ENCODE measurements at places on chromosomes 2 and 18.

- DNase-seq, result no peak
Observed at GRCh38 chr18:55515214-55515613, 72.8 kb downstream of the TCF4 start.

DNA sequence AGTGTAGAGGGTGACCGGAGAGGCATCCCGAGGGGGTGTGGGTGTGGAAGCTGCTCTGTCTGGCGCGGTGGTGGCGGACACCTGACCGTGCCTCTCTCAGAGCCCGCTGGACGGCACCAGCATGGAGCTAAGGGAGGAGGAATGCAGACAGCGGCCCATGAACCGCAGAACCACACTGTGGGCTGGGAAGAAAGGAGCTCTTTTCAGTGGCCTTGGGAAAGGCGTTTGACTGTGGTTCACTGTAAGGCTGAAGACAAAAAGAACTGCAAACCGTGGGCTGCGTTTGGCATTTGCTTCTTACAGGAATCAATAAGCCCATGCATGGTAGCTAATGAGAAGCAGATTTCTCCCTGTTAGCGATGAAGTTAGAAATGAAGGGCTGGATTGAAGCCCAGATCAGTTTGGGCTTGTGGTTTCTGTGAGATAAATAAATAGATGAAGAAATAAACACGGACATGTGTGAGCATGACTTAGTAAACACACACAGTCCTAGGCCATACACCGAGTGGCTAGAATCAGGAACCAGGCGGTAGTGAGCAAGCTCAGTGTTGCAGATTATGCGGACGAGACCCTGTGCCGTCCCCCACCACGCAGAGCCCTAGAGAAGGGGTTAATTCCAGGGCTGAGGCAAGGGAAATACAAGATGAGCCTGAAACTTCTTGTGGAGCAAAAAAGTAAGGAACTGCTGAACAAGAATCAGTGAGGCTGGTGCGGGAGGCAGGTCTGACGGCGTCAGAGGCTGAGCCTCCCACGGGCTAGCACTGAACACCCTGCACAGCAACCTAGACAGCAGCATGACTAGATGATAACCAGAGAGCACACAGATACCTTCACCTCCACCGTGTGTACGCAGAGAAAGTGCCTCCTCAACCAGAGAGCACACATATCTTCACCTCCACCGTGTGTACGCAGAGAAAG is 29.3 kb upstream of the NFATC1 start:
- DNase-seq, result no peak

DNA sequence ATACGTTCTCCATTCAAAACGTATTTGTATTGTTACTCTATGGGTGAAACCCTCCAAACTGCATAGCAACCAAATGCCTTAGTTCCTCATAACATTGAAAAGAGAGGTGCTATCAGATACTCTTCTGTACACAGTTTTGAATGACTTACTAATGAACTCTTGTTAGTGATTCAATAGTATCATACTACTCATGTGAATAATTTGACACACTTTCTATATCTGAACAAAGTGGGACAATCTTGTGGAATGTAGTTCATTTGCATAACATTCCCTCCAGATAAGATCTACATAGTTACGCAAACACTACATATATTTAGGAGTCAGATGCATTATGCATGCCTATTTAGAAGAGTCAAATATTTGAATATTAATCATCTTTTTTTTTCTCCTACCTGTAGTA is 232.0 kb upstream of the NRXN1 start:
- DNase-seq, result no peak

GRCh38 chr18:51350081-51350480 is 152.6 kb upstream of the MEX3C start:
- DNase-seq, result no peak

GRCh38 chr2:61363580-61363979 is 107.3 kb downstream of the USP34 start:
- DNase-seq, result no peak

- no peak for DNase-seq
Observed at GRCh38 chr2:230218421-230218820, 1.4 kb downstream of the SP110 start.

DNA sequence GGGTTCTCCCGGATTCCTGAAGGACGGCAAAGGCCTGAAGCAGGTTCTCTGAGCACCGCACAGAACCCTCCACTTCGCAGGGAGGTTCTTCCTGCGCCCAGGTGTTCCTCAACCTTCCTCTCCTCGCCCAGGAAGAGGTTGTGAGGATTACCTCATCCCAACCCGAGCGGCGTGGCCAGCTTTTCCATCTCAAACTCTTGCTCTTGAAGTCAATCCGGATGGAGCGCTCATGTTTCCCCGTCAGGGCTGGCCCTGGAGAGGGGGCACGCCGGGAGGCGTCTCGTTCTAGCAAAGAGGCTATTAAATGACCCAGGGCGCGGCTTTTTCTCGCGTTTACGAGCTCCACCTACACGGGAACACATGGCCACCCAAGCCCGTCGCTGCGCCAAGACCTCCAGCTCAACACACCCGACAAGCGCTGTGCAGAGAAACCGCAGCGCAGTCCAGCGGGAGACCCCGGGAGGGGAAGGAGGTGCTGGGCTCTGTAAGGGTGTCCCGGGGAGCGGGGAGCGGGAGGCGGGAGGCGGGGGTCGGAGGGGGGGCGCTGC is 540 bp upstream of the RAB10 start:
- no peak for DNase-seq

GRCh38 chr2:170813611-170814532 is 2.8 kb upstream of the GAD1 start:
- DNase-seq, result no peak

DNA sequence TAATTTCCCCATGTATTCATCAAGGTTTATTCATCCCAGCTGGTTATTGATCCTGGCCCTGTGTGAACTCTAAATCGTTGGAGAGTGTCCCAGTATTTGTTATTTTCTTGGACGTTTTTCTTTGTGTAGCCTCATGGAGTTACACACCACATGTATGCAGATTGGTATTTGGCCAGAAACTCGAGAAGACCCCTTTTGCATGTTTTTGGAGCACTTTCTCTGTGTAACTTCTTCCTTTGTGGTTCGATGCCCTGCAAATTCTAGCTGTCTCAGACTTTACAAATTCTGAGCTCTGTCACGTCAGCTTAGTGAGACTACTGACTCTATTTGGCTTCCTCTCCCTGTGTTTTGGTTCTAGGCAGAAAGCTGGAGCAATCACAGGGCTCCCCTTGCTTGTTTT is 198.7 kb downstream of the MCFD2 start:
- DNase-seq, result no peak

DNA sequence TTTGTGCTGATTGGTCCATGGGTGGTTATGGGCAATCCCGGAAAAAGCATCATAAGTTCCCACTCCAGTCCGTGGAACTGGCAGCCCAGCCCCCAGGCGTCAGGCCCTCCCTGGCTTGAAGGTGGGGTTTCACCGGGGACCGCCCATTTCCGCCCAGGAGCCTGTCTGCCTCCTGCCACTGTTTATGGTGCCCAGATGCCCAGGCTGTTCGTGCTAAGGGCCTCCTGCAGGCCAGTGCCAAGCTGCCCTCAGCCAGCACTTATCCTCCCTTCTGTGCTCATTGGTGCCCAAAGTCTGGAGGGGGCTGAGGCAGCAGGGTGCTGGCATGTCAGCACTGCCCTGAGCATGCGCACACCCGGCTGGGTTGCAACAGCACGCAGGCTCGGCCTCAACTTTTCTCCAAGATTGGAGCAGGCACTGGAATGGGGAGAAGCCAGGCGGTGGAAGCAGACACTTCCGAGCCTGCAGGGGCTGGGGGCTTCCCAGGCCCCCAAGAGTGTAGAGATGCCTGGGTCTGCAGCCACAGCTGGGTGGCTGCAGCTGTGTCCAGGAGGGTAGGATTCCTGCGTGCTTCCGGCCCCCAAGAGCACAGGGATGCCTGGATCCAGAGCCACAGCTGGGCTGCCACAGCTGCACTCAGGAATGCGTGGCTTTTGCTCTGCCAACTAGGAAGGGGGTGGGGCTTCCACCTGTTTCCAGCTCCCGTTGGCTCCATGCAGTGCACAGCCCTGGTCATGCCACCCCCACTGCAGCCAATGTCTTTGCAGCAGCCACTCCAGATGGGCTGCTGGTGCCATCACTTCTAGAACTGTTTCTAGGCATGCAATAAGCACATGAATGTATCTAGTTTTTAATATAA is 74.0 kb downstream of the AGPS start:
- no peak for DNase-seq

- DNase-seq, result no peak
Observed at GRCh38 chr2:24559473-24560113, 68.5 kb downstream of the NCOA1 start.

- no peak for DNase-seq
Observed at GRCh38 chr2:213015387-213016165, 135.8 kb downstream of the IKZF2 start.

GRCh38 chr18:74528913-74529312 is 5.4 kb upstream of the CNDP1 start:
- no peak for DNase-seq

- no peak for DNase-seq
Observed at GRCh38 chr2:1742681-1743395, 1.5 kb downstream of the PXDN start.

DNA sequence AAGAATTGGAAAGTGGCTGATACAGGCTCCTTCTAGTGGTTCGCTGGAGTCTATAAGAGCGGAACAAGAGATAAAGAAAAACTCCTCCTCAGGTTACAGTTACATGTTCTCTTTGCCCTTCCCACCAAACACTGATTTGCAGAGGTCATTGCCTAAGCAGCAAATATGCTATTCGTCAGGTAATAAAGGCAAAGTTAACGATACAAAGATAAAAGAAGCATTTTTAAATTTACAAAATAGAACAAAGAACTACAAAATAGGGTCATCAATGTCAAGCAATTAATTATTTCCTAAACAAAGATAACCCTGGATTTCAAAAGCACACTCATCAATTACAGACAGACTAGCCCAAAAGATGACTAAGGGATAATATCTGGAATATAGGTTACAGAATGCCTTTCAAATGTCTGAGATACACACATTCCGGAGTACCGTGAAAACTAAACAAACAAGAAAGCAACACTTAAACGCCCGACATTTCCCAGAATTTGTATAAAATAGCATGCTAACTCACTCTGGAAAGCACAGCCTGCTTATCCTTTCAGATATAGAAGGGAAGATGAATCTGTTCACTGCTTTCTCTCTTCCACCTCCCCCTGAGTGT is 186.4 kb downstream of the MREG start:
- DNase-seq, result no peak

DNA sequence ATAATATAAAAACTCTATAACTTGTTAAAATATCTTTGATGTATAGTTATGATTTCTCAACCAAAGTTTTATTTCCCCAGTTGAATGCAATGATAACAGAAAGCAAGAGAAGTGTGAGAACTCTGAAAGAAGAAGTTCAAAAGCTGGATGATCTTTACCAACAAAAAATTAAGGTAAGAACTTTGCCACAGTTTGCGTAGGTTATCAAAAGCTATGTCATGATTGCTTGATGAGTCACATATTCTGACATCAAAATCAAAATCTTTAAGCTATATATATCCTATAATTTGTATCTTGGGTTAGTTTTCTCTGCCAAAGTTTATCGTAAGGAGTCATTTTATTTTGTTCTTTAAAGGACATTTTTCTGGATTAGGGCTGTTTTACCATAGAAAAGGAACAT is 35.0 kb downstream of the NDC80 start:
- DNase-seq, result no peak

GRCh38 chr2:174635015-174635593 is 37.5 kb upstream of the WIPF1 start:
- no peak for DNase-seq

- DNase-seq, result no peak
Observed at GRCh38 chr18:13279181-13280069, 60.9 kb downstream of the LDLRAD4 start.

DNA sequence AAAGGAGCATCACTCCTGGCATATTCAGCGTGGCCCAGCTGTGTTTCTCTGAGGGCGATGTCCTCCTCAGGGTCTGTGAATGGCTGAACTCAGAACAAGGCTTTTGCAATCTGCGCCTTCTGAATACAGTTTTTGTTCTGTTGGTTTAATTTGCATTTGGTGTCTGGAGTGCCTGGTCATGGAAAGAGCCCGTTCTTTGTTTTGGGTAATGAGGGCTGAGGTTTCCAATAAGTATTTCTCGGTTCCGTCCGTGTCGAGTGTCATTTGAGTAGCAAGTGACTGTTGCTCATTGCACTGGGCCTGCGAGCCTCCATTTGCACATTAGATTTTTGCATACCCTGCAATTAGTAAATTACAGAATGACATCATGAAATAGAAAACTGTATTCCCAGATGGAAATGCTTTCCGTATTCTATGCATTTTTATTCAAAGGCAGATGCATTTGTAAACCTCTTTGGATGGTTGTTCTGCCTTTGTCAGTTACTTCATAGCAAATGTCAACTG is 57.3 kb downstream of the NEDD4L start:
- no peak for DNase-seq

DNA sequence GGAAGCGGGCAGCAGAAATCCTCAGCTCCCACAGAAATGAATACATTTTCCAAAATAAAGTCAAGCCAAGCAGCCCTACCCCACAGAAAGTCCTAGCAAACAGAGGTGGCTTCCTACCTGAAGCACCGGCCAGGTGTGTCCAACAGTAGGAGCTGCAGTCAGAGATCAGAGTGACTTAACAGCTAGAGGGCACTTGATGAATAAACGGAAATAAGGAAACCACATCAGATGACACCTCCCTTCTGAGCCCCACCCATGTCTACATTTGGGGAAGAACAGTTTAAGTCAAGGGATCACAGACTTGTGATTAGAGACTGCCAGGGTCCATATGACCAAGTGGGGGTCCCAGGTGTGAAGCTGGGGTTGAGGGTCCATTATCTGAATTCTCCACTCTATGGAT is at the start of gene CXCR1:
Gene CXCR1, minus strand, starts transcription at position 172 of the 400 bp plus-strand sequence. CDS start 1,751 bp downstream, outside the sequence.
- peak; percentile 8 for DNase-seq

DNA sequence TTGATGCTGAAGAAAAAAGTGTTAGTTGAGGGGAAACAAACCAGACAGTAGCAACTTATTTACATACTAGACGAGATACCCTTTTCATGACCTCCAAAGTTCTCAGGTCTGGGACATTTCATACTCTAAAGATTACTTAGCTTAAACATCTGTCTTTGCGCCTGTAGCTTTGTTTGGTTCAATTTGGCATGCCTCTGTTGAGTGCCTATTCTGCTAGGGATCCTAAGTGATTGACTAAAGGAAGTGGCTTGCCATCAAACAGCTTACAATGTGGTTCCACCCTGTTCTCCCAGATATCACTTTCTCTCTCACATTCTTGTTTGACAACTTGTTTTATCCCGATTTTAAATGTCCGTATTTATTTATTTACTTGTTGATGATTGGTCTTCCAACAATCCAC is 488.8 kb downstream of the PARD3B start:
- no peak for DNase-seq

DNA sequence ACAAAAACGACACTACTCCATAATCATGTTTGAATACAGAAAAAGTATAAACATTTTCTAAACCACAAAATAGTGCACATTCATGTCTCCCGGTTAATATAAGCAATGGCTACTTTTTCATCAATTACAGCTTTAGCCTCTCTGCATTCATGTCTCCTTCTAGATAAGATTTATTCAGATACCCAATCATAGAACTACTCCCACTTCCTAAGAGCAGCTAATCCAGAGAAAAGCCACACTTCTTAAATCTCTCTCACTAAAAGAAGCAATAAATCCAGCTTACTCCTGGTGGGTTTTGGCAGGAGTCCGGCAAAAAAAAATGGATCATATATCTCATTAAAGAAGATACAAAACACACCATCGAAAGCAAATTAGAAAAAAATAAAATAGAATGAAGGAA is 20.1 kb downstream of the DSEL start:
- no peak for DNase-seq
